ENCODE measurements at places on chromosomes 12 and 14.

GRCh38 chr12:25725931-25726330 is 172.8 kb upstream of the LMNTD1 start:
- DNase-seq: no peak

DNA sequence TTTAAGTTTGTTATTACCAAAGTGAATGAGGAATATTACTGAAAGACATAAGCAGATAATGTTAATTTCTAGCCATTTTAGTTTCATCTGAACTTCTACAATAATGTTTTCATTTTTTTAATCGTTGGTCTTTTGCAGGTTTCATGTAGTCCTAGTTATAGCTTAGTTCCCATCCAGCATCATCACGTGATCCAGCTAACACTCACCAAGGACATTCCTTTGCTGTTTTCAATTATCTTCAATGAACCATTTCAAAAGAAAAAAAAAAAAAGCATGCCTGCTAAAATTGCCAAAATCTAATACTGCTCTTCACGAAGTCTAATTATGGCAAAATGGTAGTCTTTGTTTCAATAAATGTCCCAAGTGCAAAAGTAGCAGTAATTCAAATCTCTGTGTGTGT is 187.7 kb upstream of the ATXN7L3B start:
- no peak for DNase-seq

DNA sequence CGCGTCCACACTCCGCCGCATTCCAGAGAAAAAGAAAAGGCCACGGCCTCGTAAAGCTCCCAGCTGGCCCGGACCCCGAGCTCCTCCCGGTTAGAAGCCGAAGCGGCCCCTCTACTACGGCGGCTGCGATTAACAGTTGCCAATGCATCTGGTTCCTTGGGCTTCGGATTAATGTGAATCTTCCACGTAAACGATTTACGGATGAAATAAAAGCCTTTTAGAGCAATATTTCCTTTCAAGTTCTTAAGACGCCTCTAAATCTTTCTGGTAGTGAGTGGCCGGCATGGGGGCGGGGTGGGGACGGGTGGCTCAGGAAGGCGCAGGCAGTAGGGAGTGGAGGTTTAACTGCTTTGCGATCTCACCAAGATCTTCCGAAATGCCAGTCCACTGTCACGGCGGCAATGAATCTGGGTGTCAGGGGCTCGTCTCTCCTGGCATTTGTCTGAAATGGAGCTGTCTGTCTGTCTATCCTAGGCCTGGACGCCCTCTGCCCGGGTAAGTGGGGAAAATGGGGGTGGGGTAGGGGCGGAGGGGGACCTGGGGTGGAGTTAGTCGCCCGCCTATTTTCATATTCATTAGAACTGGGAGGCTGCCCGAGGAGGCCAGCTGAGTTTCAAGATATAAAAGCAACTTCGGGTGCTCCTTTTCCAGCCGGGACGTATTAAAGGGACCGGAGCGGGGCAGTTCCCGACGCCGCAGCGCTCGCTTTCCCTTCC is 413 bp upstream of the ALX1 start:
- no peak for DNase-seq

DNA sequence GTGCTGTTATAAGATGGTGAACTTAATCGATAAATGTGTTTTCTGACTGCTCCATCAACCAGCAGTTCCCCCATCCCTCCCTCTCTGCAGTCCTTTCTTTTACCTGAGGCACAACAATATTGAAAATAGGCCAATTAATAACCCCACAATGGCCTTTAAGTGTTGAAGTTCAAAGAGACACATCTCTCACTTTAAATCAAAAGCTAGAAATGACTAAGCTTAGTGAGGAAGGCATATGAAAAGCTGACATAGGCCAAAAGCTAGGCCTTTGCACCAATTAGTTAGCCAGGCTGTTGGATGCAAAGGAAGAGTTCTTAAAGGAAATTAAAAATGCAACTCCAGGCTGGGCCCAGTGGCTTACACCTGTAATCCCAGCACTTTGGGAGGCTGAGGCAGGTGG is 43.7 kb downstream of the SAV1 start:
- no peak for DNase-seq

DNA sequence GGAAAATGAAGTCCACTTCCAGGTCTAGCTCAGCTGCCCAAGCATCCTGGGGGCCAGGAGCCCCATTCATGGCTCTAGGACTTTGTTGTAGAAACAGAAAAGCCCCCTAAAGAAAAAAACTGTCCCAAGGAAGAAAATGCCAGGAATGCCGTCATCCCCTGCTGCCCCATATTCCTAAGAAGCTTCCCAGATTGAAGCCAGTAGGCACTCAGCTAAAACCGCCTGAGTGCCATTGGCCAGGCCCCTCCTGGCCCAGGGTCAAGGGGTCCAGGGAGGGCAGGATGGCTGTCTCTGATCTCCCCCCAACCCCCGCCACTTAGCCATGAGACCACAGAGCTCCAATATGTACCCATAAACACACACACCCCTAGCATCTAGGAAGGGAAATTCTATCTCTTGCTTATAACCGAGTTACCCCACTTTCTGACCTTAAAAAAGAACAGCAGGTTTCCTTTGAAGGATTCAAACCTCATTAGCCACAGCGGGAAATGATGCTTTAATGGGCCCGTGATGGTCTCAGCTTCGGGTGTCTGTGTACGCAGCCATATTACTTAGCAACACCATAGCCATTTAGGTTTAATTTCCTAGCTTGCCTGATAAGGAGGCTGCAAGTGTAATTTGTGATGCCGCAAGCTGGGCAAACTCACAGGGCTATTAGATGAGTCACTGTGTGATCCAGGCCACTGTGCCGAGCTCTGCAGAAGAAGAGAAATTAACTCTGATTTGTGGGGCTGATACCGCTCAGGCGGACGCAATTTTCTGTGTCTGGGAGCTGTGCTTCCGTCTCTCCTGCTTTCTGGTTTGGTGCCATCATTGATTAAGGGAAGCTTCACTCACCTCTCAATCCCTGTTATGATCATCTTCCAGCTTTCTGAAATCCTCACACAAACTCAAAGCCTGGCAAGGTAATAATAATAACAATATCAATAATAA is 84.2 kb downstream of the GCH1 start:
- no peak for DNase-seq

- no peak for DNase-seq
These were observed 18.3 kb downstream of the AEBP2 start for GRCh38 chr12:19457561-19457960.

- DNase-seq: no peak
These were observed 68.7 kb downstream of the DHRS2 start for GRCh38 chr14:23704890-23705289.

DNA sequence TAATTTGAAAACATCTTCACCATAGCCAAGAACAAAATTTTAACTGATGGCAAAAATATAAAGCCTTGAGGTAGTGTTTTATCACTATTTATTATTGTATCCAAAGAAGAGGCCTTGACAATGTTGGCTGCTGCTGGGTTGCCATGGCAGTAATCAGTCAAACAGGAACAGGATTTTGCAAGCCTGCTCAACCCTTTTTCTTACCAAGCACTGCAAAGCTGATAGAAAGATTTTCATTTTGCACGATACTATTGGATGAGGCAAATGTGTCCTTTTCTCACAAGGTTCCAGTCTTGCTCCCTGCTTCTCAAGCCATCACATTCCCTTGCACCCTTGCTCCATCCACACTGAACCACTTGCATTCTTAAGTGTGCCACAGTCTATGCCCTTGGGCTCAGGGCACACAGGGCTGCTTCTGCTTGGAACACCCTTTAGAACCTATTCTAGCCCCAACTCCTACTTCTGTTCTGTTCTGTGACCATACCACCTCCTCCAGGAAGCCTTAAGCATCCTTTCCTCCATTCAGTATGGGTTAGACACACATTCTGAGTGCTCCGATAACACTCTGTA is 76.5 kb upstream of the AMIGO2 start:
- DNase-seq: no peak

GRCh38 chr14:89858089-89858488 is 96.4 kb downstream of the EFCAB11 start:
- DNase-seq: no peak

- DNase-seq: no peak
These were observed 38.0 kb downstream of the TMEM63C start for GRCh38 chr14:77219591-77219990.

DNA sequence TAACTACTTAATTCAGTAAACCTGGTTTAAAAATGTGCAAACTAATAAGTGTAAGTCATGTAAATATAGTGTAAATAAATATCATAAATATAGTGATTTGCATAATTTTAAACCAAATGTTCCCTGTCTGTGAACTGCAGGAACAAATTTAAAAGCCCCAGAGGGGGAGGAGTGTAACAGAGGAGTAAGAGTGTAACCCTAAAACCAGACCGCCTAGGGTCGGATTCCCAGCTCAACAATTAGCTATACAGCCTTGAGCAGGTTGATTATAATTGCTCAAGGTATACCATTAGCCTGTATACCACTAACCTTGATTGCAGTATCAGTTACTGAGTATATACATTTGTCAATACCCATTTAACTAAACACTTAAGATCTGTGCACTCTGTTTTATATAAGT is 218.4 kb downstream of the ADAMTS20 start:
- DNase-seq: no peak

- no peak for DNase-seq
These were observed 8.3 kb upstream of the GPX2 start for GRCh38 chr14:64950889-64951288.

DNA sequence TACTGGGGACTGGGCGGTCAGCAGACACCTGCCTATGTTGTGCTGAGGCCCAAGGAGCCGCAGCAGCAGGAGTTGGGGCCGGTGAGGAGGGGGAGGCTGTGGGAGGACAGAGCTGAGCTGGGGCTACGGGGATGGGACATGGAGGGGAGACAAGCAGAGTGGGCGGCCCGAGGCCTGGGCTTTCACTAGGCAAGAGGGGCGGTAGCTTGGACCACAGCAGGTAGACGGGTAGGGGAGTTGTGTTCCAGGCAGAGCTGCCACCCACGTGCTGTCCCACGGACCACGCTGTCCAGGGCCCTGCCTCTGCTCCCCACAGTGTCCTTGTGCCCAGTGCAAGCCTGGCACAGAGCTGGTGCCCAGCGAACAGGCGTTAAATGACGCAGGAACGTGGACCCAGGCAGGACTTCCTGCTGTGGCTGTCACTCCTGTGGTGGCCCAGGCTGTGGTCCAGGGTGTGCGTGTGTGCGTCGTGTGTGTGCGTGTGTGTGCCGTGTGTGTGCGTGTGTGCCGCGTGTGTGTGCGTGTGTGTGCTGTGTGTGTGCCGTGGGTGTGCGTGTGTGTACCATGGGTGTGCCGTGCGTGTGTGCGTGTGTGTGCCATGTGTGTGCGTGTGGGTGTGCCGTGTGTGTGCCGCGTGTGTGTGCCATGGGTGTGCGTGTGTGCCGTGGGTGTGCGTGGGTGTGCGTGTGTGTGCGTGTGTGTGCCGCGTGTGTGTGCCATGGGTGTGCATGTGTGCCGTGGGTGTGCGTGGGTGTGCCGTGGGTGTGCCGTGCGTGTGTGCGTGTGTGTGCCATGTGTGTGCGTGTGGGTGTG is 6.8 kb downstream of the CEP170B start:
- no peak for DNase-seq
